ENCODE measurements at places on chromosomes 12 and 14.

- DNase-seq, result no peak
These were observed 326.9 kb upstream of the DIO3 start for GRCh38 chr14:101234244-101234937.

GRCh38 chr12:57672801-57673200 is 21.1 kb upstream of the OS9 start:
- DNase-seq, result no peak

GRCh38 chr12:29957835-29958234 is 174.1 kb upstream of the TMTC1 start:
- no peak for DNase-seq

- no peak for DNase-seq
These were observed 98.4 kb downstream of the APAF1 start for GRCh38 chr12:98743362-98743953.

DNA sequence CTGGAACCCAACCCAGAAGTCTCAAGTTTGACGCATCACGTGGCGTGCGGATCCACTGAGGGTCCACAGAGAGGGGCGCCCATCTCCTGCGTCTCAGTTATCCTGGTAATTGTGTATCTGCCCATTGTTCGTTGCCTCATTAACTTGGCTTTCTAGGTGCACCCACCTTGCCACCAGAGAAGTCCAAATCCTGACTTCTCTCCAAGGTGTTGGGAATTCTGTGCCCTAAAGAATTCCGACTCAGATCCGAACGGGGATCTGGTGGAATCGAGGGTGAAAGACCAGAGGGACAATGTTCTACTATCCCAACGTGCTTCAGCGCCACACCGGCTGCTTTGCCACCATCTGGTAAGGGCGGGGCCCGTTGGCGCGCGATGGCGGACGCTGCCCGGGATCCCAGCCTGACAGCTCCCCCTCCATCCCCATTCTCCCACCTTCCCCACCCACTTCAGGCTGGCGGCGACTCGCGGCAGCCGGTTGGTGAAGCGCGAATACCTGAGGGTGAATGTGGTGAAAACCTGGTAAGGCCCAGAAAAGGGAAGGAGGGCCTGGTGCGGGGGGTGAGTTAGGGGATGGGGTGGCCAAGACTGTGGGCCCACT is 481 bp downstream of the REC8 start:
- DNase-seq, result no peak

Data from activated effector memory CD4-positive, alpha-beta T cell treated with Interleukin-2 at 50 U/mL for 16 hours (primary cell).